Caki2 (cell line): ENCODE measurements at places on chromosomes 1 and 21.

DNA sequence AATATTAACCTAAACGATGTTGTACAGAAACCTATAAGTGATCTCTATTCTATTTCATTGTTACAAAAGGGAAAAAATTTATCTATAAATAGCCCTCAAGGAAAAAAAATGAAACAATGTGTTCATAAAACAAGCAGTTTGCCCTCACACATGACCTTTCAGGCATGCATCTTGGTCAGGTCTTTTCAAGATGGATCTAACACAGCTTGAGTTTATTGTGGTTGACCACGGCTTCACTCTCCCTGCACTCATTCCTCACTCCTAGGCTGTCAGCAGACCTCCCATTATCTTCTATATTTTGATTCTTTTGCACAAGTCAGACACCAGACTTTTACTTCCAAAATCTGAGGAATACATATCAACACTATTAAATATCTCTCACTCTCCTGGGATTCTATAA, 544.3 kb downstream of the KCNT2 start:
- no peak for DNase-seq

DNA sequence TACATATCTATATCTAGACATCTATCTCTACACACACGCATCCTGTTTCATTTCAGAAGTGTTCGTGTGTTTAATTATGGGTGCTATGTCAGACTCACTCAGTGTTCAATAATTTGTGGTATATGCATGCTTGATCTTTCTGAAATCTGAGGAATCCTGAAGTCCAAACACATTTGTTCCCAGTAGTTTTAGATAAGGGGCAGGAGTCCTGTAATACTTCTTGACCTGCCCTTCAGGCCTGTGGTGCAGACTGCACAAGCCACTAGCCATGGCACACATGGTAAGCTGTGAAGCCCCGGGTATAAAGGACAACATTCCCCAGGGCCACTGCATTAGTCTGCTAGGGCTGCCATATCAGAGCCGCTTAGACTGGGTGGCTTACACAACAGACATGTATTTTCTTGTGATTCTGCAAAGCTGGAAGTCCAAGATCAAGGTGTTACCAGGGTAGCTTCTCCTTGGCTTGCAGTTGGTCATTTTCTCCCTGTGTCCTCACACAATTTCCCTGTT, 267.2 kb downstream of the RHOU start:
- DNase-seq: no peak

DNA sequence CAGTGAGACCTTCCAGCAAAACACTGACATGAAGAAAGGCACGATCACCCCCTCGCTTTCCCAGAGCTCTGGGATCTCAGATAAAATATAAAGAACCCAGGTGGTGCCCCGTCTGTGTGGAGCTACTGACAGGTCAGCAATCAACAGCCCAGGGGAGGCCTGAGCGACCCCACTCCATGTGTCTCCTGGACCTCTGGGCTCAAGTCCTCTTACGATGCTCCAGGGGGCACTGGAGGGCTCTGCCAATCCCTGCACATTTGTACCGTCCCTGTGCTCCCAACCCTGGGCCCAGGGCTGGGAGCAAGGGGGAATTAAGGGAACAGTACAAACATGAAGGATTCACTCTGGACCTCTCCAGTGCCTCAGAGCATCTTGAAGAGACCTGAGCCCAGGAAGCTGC, 12.5 kb downstream of the S100A7A start:
- no peak for DNase-seq

GRCh38 chr1:244010191-244010590, 40.9 kb upstream of the ZBTB18 start:
- DNase-seq: no peak

DNA sequence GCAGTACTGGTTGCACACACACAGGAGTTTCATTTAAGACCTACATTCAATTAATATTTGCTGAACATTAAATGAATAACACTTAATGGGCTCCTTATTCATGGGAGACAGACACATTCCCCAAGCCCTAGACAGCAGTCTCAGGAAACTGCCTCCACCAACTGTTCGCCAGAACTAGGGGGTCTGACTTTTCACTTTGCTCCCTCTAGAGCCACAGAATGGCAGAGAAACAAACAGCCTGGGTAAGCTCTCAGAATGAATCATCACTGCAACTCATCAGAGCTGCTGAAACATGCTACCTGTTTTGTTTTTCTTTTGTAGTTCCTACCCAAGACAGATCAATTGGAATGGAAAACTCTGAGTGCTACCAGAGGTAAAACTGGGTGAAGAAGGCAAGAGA, 31.7 kb downstream of the ELK4 start:
- DNase-seq: peak; percentile 77

- DNase-seq: no peak
Observed at GRCh38 chr1:189673217-189673616, 804.4 kb downstream of the BRINP3 start.

DNA sequence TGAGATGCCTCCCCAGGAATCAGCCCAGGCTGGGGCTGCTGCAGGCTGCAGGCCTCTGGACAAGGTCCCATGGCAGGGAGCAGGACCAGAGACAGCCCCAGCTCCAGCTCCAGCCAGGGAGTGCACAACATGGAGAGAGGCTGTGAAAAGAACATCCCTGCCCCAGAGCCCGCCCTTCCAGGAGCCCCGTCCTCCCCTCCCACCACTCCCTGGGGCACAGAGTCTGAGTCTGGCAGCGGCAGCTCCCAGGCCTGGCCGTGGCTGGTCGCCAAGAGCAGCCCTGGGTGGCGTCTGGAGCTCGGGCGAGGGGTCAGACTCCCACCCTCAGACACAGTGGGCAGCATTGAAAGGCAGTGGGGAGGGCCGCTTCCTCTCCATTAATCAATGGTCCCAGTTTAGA, 37.8 kb downstream of the MEGF6 start:
- no peak for DNase-seq

GRCh38 chr1:65896721-65897120, 104.0 kb downstream of the PDE4B start:
- DNase-seq: no peak

GRCh38 chr1:21816602-21817302, 4.7 kb downstream of the LDLRAD2 start:
- DNase-seq: peak; percentile 63

- no peak for DNase-seq
Observed at GRCh38 chr1:219794085-219794743, 134.1 kb downstream of the SLC30A10 start.

DNA sequence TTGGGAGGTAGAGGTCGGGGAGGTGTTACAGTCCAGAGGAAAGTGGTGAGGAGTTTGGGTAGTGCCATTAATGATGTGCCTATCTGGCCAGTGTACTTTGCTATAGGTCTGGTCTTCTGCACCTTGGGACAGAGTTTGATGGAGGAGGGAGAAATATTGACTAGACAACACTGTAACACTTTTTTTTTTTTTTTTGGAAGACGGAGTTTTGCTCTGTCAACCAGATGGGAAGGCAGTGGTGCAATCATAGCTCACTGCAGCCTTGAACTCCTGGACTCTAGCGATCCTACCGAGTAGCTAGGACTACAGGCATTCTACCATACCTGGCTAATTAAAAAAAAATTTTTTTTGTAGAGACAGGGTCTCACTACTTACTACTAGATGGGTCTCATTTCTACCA, 1.9 kb downstream of the SCP2 start:
- DNase-seq: no peak

DNA sequence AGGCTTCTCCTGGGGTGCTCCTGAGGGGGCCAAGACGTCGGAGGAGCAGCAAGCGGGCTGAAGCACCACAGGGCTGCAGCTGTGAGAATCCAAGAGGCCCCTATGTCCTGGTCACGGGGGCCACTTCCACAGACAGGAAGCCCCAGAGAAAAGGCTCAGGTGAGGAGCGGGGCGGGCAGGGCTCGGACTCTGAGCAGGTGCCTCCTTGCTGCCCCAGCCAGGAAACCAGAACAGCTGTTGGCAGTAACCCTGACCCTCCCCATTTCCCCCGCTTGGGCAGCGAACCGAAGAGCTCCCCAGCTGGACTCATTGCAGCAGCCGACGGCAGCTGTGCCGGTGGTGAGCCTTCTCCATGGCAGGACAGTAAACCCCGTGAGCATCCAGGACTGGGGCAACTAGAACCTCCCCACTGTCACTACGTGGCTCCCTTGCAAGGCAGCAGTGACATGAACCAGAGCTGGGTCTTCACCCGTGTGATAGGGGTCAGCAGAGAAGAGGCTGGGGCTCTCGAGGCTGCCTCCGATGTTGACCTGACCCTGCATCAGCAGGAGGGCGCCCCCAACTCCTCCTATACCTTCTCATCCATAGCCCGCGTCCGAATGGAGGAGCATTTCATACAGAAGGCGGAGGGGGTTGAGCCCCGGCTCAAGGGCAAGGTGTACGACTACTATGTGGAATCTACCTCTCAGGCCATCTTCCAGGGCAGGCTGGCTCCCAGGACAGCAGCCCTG, 625 bp downstream of the KLHDC7A start:
- peak; percentile 28 for DNase-seq

DNA sequence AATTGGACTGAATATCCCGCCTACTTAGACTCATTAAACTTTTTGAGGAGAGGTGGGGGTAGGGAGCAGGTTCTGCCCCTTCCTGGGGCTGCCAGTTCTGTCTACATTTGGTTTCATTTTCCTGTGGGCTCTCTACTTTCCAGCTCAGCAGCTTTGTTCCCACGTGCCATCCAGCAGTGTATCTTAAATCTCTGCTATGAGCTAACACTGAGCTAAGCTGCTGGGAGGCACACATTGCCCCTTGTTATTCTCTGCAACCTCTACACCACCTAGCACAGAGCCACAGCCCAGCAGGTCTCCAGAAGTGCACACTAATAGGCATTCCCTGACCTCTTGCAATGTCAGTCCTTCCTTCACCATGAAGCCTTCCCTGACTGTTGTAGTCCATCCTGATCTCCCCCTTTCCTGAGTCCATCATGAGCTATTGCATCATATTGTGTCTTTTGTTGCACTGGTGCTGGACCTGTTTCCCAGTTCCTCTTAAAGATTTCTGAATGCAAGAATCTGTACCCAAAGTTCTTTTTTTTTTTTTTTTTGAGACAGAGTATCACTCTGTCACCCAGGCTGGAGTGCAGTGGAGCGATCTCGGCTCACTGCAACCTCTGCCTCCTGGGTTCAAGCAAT, 28.7 kb upstream of the NRDC start:
- DNase-seq: no peak

DNA sequence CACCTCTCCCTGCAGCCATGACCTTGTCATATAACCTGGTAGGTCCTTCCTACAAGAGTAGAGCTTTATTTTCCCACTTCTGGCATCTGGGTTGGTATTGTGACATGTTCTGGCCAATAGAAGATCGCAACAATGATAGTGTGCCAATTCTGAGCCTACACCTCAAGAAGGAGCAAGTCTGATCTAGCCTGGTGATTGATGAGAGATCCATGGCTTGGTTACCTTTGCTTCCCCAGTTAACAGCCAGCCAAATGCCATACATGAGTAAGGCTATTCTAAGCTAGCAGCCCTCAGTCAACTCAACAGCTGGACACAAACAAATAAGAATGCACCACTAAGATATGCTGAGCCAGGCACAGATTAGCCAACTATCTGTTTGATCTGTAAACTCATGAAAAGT, 226.7 kb downstream of the LMO4 start:
- DNase-seq: no peak

- peak; percentile 6 for DNase-seq
Observed at GRCh38 chr1:222618880-222619596, 1.1 kb downstream of the MIA3 start.

DNA sequence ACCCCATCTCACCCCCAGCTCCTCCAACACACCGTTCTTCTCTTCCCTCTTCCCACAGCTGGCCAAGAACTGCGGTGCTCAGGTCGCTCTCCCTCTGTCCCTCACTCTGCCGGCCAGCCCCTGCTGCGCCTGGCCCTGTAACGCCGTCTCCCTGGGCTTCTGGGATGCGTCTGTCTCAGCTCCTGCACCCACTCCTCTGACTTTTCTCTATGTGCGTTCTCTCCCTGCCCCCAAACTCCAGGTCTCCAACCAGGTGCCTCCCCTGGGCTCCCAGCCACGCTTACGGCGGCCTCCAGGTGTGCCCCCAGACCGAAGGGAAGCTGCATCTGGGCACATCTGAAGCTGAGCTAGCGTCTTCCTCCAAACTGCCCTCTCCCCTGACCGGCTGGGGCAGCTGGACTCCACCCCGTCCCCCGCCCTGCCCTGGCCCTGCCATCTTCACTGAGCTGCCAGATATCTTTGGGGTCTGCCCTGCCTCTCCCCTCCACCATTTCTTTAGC, 2.6 kb downstream of the KRTAP10-12 start:
- DNase-seq: no peak

- DNase-seq: peak; percentile 65
Observed at GRCh38 chr1:209808059-209808581, 2.2 kb upstream of the IRF6 start.

DNA sequence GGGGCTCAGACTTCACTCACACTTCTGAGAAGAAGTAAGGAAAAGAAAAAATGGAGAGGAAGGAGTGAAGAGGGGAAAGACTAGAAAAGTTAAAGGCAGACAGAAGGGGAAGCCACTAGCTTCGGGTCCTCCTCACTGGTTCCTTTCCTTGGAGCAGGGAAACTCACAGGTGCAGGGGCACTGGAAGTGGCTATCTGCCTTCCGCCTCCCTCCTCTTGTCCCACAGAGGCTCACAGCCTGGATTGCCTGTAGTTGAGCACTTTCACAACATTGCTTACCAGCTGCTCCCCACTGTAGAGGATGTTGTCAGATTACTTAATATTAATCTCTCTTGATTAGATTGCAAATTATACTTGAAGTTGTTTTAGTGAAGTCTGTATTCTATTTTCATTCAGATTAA, 21.6 kb upstream of the ABCA4 start:
- DNase-seq: no peak

GRCh38 chr21:38293765-38294164, 37.0 kb downstream of the KCNJ15 start:
- DNase-seq: no peak

GRCh38 chr1:14443164-14443787, 155.2 kb upstream of the KAZN start:
- DNase-seq: no peak

DNA sequence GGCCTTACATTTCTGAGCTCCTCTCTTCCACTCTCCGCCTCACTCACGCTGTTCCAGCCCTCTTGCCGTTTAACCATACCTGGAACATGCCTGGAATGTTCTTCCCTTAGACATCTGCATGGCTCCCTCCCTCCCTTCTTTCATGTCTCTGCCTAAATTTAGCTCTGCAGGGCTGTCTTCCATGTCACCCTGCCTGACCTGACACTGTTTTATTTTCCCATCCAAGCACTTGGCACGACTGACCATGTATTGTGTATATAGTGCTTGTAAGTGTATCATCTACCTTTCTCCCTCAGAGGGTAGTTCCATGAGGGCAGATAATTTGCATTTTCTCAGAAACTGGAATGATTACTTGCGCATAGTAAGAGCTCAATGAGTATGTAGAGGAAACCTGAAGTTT, 47.3 kb downstream of the ST6GALNAC3 start:
- no peak for DNase-seq

GRCh38 chr21:42311816-42312625, 3.2 kb downstream of the TFF3 start:
- no peak for DNase-seq

GRCh38 chr1:223018534-223018933, 124.5 kb downstream of the TLR5 start:
- no peak for DNase-seq

GRCh38 chr21:33305938-33306337, 18.8 kb upstream of the IFNAR1 start:
- no peak for DNase-seq
